ENCODE measurements at places on chromosomes 5 and 9.
A peak's percentile ranks its signal among the peaks of the same experiment; 100 is the strongest.

DNA sequence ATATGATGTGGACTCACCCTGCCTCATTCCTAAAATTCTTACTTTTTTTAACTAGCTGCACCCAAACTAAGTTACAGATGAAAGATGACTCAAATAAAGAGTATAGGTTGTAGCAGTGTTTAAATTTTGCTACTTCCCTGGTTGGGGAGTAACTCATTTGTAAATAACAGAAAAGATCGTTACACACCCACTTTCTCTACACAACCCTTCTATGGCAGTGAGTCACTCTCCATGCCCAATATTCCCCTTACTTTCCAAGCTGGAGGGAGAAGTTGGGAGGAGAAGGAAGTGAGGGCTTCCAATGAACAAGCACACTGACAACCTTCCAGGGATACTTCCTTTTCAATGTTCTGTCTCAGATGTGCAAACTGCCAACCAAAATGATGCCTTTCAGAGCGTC lies 1.9 kb downstream of the RASEF start:
- no peak for DNase-seq

DNA sequence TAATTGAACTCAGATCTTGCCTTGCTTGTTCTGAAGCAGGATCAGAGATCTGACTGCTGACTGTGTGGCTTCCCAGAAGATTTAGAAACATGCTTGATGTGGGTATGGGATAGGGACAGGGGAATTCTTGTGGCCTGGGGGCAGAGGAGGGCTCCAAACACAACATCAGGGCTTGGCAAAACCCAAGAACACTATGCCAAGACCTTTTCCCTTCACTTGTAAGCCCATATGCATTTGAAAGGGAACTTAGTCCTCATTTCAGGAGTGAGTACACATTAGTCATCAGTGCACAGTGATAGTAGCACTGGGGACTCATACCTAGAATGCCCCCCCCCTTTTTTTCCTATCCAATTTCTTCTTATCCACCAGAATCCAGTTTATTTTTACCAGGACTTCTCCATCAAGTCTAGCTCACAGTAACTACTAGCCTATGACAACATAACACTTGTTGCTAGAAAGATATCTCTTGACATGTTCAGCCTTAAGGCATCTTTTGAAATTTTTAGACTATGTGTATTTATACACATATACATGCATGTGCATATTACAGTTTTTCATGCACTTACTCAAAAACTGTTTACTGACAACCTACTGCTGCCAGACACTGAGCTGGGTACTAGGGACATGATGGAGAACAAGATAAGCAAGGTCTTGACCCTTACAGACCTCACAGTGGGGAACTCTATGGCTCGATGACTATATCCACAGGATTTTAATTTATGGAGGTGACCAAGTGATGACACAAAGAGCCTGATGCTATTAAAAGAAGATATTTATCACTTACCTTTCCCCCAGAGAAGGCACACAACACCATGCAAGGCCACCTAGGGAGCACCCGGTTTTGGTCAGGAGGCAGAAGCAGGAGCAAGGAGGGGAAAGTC lies 158.3 kb upstream of the MAP3K1 start:
- DNase-seq = no peak

GRCh38 chr9:137077758-137078693 lies 709 bp downstream of the UAP1L1 start:
- no peak for DNase-seq

GRCh38 chr5:32325062-32325461 lies 12.3 kb upstream of the MTMR12 start:
- peak; percentile 93 for DNase-seq

GRCh38 chr5:171622010-171622409 lies 163.6 kb upstream of the SMIM23 start:
- peak; percentile 37 for DNase-seq

Measured in NCI-H1694 treated with DMSO at 0.1 percent for 48 hours (cell line).